Omental fat pad (tissue), 4 donors: ENCODE measurements at places on chromosomes 7 and 10. TPM values are rescaled to one million over a fixed set of nuclear protein-coding genes. Genes with fewer than 3 reads are reported as not detected.

DNA sequence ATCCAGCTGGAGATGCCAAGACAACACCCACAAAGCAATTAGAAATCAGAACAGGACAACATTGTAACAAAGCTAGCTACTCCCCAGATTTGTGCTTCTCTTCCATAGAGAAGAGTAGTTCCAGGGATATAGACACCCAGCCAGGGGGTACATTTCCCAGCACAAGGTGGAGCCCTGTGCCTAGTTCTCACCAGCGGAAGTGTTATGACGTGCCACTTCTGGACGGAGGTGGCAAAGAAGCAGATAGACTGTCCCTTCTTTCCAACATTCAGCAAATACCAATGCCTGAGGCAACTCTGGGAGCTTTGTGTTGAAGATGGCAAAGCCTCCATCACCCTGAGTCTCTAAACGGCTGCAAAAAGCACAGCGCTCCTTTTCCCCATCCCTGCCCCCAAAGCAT is 23.4 kb upstream of the GSAP start:
- no peak for DNase-seq

- DNase-seq: no peak
Observed at GRCh38 chr10:62813453-62813852, 2.7 kb downstream of the EGR2 start.

DNA sequence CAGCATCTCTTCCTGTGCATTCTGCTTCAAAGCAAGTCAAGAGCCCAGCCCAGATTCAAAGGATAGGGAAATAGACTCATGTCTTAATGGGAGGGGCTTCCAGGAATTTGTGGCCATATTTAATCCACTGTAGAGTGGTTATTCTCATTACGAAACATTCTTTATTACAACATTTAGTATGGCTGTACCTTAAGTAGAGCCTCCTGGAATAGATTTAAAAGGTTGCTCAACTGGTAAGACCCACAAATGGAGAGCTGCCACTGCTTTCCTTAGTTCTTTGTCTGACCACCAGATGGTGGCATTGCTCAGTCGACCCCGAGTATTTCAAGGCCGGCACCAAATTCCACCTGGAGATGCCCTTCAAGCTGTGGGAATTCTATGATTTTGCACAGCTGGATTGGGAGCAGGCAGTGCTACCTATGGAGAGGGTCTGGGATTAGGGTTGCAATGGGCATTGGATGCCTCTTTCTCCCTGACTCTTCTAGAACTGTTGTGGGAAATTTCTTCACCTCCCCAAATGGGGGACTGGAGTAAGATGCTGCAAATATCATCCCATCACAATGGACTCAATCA is 102.2 kb downstream of the RBM20 start:
- DNase-seq: no peak

KAZALD1 gene
- 15.0 TPM for total RNA-seq

GIMAP6 gene
- 16.8 TPM for total RNA-seq

MACC1 gene
- 0.46 TPM for total RNA-seq

ENO4 gene
- total RNA-seq: 4.3 TPM

IGFBP1 gene
- 15.6 TPM for total RNA-seq
